Heart left ventricle (tissue), 16 donors: ENCODE measurements at places on chromosomes 5 and 9.

DNA sequence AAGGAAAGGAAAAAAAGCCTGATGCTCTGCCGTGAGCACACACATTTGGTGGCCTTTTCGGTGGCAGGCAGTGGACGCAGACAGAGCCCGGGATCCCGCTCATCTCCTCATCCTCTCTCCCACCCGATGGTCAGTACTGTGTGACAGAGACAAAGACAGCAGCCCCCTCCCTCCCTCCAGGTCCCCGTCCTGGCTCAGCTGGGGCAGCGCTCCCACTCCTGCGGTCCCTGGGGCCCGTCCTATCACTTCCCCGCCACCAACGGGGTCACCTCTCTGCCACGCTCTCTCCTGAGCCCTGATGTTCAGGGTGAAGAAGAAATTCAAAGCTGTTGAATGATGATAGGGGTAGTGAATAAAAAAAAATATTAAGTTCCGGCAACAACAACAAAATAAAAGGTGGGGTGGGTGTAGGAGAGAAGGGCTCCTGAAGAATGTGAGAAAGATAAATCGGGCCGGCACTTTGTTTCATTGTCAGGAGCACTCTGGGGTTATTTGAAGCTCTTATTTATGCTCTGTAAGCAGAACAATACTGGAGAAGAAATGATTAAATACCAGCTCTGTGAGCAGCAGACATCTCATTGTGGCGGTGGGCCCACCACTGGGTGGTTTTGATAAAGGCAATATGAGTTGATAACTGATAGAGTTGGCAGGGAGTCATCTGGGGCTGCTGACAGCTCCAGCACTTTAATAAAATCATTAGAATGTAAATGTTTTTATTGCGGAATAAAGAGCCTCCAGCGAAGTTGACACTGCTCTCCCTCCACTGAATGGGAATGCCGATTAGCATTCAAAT, 417.7 kb downstream of the IRX1 start:
- DNase-seq, result no peak

DNA sequence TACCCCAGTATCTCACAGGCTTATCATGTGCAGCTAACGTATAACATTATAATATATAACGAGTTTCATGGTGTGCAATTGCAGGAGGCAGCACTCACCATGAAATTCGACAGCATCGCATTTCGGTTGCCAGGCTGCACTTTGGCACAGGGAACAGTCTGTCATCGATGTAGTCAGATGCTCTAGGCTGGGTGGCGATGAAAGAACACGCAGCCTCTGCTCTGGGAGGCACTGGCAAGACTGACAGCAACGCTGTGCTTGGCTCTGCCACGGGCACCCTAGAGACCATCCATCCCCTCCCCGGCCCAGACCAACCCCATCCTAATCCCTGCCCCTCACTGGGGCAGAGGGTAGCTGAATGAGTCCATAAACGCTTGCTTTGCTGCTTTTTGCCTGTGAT, 290.8 kb downstream of the MED10 start:
- DNase-seq, result no peak

GRCh38 chr5:35598707-35599370, 18.8 kb upstream of the SPEF2 start:
- no peak for DNase-seq

GRCh38 chr9:68577774-68578591, 37.3 kb upstream of the TMEM252 start:
- DNase-seq, result no peak
